ENCODE measurements at places on chromosomes 2 and 18.

DNA sequence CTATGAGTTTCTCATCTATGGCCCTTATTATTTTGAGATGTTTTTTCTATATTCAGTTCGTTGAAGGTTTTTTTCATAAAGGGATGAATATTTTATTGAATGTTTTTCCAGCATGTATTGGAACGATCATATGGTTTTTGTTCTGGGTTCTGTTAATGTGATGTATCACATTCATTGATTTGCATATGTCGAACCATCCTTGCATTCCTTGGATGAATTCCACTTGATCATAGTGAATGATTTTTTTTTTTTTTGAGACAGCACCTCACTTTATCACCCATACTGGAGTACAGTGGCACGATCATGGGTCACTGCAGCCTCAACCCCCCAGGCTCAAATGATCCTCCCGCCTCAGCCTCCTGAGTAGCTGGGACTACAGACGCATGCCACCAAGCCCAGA is 5.5 kb upstream of the NEMP2 start:
- no peak for DNase-seq

DNA sequence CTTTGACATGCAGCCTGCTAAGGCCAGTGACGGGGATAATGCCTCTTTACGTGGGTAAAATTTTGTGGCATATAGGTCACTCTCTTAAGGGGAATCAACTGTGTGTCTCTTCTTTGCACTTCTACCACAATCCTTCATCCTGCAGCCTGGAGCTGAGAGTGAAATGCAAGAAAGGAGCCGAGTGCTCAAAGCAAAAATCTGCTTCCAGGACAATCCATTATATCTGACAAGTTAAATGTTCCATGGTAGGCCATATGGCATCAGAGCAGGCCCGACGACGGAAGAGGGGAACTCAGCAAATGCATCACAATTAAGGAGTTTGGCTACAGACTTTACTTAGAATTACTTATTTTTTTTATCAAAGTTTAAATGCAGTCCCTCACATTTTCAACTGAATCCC is 171.2 kb downstream of the TCF4 start:
- no peak for DNase-seq

DNA sequence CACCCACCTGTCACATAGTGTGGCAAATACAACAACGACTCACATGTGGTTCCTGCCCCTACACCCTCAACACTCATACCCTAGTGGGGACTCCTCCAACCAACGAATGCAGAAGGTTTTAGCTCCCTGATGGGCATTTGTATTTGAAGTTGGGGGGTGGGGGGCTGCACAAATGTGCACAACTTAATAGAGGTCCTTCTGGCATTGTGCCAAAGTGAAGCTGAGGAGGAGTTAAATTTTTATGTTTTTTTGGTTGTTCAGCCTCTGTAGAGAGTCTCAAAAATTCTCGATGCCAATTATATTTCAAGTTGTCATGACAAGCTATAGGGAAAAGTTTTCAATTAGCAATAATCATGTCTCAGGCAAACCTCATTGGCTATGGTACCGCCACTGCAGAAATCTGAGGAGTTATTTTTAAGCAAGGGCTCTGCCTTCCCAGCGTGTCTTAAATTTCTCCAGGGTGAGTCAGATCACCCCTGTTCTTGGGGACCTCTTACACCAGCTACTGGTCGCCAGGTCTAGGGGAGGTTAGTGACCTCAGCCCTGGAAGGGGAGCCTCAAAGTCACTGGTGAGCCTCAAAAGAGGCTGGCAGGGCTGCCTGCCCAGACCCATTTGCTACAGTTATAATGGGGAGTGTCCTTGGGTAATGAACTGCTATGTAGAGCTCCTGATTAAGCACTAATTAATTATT is 102.7 kb upstream of the TAF1B start:
- no peak for DNase-seq

- DNase-seq, result peak; percentile 33
These were observed 902 bp downstream of the SS18 start for GRCh38 chr18:26089293-26090129.

DNA sequence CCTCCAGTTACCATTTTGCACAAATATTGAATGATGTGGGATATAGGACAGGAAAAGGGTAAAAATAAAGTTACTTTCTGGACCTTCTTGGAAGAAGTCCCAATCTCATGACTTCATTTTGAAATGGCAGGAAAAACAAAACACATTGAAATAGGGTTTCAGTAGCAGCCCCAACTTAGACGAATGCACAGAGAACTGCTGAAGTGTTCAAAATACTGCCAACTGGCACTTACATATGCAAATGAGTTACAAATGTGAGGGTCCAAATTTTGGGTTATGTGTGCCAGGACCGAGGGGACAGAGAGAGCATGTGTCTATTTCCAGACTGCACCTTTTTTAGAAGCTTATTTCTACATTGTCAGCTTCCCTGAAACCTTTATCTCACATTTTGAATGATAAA is 112.9 kb upstream of the CCDC68 start:
- DNase-seq, result no peak

DNA sequence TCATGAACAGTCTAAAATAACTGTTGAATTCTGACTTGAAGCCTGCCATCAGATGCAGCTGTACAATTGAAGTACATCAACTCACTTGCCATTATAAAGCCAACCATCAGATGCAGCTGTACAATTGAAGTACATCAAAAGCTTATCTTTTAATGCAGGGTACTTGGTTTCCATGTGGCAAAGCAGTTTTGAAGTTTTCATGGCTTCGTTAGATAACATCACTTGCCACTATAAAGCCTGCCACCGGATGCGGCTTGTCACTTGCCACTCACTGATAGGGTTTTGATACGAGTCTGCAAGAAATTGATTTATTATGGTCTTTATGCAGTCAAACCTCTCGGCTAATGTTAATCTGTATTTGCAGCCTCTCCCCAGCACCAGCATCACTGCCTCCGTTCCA is 1605.8 kb downstream of the SUCLG1 start:
- no peak for DNase-seq

DNA sequence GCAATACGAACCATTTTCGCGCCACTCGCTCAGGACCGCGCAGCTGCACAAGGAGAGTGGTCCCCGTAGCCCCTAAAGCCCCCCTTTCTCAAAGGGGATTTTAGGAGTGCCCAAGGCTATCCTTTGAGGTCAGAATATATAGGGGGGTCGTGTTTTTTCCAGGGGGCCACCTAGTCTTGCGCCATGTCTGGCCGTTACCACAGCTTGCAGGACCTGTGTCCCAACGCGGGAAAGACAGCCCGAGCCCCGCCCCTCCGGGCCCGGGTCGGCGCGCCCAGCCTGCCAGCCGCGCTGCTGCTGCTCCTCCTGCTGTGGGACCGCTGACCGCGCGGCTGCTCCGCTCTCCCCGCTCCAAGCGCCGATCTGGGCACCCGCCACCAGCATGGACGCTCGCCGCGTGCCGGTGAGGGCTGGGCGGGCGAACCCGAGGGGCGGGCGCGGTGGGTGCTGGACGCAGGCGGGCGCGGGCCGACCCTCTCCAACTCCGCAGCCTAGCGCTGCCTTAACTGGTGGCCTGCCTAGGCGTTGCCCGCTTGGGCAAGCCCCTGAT is at the start of gene CDCA7:
TSS of gene CDCA7 (plus strand) at position 291 of the 550 bp plus-strand sequence. CDS start at position 383, 92 bp downstream.
- peak; percentile 32 for DNase-seq

GRCh38 chr2:166282154-166282553 is 93.6 kb downstream of the SCN9A start:
- DNase-seq, result no peak

GRCh38 chr2:72126186-72127100 is 21.2 kb downstream of the CYP26B1 start:
- no peak for DNase-seq

- DNase-seq, result no peak
These were observed 12.8 kb upstream of the PSD4 start for GRCh38 chr2:113160962-113161361.

DNA sequence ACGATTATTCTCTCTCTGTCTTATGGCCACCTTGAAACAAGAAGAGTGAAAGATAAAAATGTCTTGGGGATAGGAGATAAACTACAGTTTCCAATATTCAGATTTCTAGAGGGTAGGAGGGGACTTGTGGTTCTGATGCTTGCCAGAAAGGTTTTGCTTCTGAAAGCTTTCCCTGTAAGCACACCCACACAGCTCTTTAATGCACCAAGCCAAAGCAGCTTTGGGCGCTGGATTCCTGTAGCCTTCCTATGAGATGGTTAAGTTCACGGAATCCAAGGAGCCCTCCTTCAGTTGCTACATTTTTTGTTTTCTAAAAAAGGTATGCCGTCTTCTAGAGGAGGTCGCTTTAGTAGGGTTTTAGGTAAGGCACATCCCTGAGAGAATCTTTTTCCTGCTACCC is 4.9 kb downstream of the LRRTM1 start:
- DNase-seq, result no peak

- no peak for DNase-seq
These were observed 374.6 kb downstream of the IRS1 start for GRCh38 chr2:226424971-226425370.

- DNase-seq, result peak; percentile 83
These were observed 18.4 kb upstream of the SLC20A1 start for GRCh38 chr2:112627060-112628040.

- no peak for DNase-seq
These were observed 223.7 kb downstream of the DCDC2C start for GRCh38 chr2:3927031-3927430.

- no peak for DNase-seq
These were observed 140.4 kb downstream of the CTIF start for GRCh38 chr18:48679236-48679635.

- no peak for DNase-seq
These were observed 11.0 kb upstream of the DUSP2 start for GRCh38 chr2:96156011-96156820.

- no peak for DNase-seq
These were observed 767.7 kb upstream of the GCFC2 start for GRCh38 chr2:76478266-76479035.

Measured in COLO829 (cell line).